ENCODE measurements at places on chromosomes 1 and 21. TPM values are rescaled to one million over a fixed set of nuclear protein-coding genes. Genes with fewer than 3 reads are reported as not detected.

REG4 gene
- total RNA-seq = not detected

SMIM11 gene
- total RNA-seq = 18.5 TPM

FCAMR gene
- total RNA-seq = not detected

MYOG gene
- total RNA-seq = not detected

MTF1 gene
- total RNA-seq = 4.1 TPM

DCDC2B gene
- not detected for total RNA-seq

VWA5B1 gene
- not detected for total RNA-seq

RPS6KA1 gene
- total RNA-seq = 2.4 TPM

FCGR3B gene
- total RNA-seq = not detected

GRCh38 chr1:228998179-228998578, 262.9 kb downstream of the RHOU start:
- no peaks in the 10 kb centered on the region for H3K27me3 ChIP-seq
- no peak overlapping the region for H3K27ac ChIP-seq
- no peaks in the 10 kb centered on the region for H3K36me3 ChIP-seq
- H3K4me3 ChIP-seq = no peak overlapping the region

DNA sequence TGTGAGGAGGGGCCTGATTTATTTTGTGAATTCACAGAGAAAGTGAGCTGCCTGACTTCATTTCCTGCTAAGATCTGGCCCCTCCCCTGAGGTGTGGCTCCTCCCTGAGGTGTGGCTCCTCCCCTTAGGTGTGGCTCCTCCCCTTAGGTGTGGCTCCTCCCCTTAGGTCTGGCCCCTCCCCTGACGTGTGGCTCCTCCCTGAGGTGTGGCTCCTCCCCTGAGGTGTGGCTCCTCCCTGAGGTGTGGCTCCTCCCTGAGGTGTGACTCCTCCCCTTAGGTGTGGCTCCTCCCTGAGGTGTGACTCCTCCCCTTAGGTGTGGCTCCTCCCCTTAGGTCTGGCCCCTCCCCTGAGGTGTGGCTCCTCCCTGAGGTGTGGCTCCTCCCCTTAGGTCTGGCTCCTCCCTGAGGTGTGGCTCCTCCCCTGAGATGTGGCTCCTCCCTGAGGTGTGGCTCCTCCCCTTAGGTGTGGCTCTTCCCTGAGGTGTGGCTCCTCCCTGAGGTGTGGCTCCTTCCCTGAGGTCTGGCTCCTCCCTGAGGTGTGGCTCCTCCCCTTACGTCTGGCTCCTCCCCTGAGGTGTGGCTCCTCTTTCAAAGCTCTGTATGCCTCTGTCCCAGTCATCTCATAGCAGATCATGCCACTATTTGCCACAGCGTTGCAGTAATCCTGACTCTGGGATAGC, 26.9 kb upstream of the LRRC3 start:
- H3K36me3 ChIP-seq = no peaks in the 10 kb centered on the region
- no peak overlapping the region for H3K27ac ChIP-seq
- H3K27me3 ChIP-seq = no peaks in the 10 kb centered on the region
- no peaks in the 10 kb centered on the region for H3K4me1 ChIP-seq

DNA sequence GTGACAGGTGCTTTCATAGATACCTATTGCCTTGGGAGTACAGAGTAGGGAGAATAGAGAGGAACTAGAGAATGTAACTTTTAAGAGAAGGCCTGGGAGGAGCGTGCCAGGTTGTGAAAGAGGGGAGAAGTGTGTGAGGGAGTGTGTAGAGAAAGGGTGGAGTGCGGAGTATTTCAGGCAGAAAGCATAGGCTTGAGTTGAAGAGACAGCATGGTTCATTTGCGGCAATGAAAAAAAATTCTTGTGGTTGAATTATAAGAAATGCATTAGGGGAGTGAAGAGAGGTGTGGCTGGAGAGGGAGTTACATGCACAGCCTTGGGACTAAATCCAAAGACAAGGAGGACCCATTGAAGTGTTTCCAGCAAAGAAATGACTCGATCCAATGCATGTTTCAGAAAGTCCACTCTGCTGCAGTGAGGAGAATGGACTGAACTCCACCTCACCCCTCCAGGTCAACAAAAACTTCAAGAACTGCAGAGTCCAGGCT, 81.7 kb upstream of the ADAM30 start:
- H3K27ac ChIP-seq = no peak overlapping the region
- peaks cover 16% of the 10 kb centered on the region for H3K4me1 ChIP-seq
- H3K27me3 ChIP-seq = no peaks in the 10 kb centered on the region
- H3K36me3 ChIP-seq = peaks cover 23% of the 10 kb centered on the region
- no peak for DNase-seq
- H3K4me3 ChIP-seq = no peak overlapping the region

DNA sequence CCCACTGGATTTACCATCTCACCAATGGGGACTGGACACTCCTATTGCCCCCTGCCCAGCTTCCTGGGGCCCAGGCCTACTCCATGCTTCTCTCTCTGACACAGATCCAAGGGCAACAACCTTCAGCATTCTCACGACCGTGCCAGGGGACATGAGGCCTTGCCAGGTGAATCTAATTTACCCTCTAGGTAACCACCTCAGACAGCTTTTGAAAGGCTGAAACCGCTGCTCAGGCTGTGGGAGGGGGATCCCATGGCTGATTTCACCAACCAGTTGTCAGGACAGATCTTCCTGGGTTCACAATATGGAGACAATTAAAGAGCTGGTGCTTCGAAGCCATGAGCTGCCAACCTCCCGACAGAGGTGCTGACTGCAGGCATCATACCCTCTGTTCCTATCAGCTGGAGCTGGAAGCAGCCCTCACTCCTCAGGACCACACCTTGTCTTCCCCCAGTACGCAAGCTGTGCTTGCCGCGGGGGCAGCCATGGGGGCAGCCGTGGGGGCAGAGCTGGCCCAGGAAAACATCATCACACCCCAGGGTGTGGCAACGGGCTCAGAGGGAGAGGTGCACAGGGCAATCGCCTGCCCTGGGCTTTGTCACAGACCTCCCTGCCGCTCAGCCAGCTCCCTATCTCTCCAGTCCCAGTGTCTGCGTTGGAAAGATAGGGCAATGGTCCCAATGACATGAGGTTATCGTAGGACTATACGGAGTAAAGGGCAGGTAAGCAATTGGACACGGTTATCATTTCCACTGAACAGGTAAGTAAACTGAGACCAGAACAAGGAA, 120.2 kb downstream of the DMRTB1 start:
- no peaks in the 10 kb centered on the region for H3K4me1 ChIP-seq
- no peak overlapping the region for H3K27ac ChIP-seq
- no peak for DNase-seq
- H3K27me3 ChIP-seq = no peaks in the 10 kb centered on the region

DNA sequence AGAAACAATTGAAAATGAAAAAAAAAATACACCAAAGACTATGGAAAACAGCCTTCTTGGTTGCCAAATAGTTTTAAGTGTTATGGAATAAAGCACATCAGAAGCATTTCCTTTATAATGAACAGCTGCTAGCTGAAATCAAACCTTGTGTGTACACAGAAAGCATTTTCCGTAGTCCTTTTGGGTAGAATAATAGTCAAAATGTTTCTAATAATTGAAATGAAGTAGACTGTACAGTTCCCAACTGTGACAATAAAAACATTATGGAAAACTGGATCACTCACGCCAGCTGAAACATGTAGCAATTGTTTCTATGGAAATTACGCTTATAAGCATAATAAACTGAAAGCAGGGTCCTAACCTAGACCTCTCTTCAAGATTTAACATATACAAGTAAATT, 856.3 kb upstream of the B3GALT2 start:
- H3K27me3 ChIP-seq = no peaks in the 10 kb centered on the region
- H3K36me3 ChIP-seq = no peaks in the 10 kb centered on the region
- H3K27ac ChIP-seq = no peak overlapping the region
- DNase-seq = no peak

All from osteoblast (primary cell).